ENCODE measurements at places on chromosomes 3 and 15.

GRCh38 chr3:171564748-171565480 is 104.7 kb upstream of the TNIK start:
- no peak for DNase-seq

GRCh38 chr3:32082721-32083120 is 23.7 kb upstream of the GPD1L start:
- DNase-seq, result no peak

- no peak for DNase-seq
Measured at GRCh38 chr3:150114873-150115540, 144.3 kb upstream of the PFN2 start.

DNA sequence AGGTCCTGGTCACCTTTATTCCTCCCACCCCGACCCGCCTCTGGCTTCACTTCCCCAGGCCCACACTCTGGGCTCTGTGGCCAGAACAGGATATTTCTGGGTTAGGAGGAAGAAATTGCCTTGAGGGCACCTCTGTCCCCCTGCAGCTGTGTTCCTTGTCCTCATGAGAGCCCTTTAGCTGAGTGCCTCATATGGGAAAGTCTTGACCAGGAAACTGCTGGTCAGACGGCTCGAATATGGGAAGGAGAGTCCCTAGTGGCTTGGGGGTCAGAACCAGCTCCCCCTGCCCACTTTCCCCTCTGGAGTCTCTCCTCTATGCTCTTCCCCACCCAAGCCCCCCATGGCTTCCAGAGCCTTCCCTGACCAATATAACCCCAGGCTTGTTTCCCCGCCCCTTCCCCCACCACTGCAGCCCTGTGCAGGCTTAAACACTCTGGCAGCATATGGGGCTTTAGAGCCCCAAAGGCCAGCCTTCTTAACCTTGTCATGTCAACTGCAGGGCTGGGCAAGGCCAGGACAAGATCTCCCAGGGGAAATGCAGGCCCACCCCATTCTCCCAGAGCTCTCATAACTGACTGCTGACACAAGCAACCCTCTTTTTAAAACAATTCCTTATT is 36.4 kb downstream of the SEC22C start:
- DNase-seq, result no peak

- DNase-seq, result no peak
Measured at GRCh38 chr3:59953104-59953503, 903.3 kb upstream of the CFAP20DC start.

DNA sequence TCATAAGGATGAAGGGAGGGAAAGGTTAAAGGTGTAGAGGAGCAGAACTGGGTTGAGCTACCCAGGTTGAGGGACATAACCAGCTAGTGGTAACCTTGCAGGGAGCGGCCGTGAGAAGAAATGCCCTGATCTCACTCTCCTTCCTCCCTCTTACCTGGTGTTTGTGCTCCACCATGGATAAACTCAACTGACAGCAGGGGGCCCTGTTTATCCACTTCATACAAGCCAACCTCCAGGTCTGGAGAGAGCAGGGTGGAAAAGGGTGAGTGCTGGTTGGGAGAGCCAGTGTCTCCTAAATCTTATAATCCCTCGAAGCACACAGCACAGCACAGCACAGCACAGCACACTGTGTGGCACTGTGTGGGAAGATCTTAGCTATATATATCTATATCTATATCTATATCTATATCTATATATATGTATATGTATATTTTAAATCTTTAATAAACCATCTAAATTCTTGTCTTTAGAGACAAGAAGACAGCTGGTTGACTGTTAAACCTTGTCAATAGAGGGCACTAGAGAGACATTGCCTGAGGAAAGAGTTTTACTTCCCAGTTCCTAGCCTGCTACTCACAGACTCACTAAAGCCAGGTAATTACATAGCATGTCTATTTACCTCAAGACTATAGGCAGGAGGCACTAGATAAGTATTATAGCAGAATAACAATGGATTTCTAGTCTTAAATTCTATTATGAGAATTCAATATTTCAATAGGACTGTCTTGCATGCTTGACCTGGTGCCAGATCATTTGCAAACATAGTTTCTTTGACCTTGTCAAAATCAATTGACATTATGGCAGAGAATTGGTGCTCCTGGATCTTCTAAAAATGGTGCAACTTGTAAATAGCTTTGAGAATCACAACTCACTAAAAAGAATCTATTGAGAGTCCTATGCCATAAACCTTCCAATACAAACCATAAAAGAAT is 21.7 kb upstream of the FMN1 start:
- no peak for DNase-seq

- DNase-seq, result no peak
Measured at GRCh38 chr15:50192926-50193620, 11.1 kb downstream of the SLC27A2 start.

Measured in iPS DF 6.9 (cell line).